ENCODE measurements at places on chromosomes 2 and 18.
A peak's percentile ranks its signal among the peaks of the same experiment; 100 is the strongest.

DNA sequence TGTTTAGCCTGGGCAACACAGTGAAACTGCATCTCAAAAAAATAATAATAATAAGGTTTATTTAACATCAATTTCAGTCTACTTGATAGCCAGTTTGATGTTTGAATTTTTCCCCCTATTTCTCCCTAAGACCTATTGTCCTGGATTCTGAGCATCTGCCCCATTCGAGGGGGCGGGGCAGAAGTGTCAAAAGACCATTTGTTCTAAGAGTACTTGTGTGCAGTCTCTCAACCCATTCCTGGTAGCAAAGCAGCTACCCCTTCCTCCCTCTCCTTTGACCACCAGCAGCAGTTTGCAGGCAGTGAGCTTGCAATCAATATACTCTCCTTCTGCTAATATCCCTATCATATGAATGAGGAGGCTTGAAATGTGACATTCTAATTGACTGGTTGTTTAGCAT is 71.9 kb downstream of the VWC2L start:
- DNase-seq = no peak

DNA sequence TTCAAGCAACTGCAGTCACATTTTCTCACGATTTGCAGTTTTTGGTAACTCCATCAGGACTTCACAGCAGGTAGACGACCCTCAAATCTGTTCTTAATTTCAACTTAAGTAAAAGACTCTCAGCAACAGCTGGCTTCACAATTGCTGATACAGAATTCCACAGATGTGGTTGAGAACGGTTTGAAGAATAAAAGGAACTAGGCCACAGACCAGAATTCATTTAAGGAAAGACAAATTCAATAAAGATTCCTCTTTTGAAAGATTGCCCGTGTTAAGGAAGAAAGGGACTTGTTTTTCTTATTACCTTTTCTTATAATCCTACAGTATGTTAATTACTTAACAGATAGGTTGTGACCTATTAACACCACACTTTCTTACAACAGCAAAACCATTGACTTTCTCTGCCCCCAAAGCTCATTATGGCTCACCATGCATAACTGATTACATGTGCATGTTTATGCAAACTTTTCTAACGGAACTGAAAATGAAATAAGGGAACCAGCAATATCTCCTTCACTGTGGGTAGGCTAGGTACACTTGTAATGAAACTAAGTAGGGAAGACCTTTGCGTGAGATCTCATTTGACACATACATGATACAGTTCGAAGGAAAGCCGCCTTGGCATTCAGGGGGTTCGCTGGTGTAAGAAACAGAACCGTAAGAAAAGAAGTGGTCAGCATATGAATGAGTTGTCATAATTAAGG is 4.7 kb upstream of the ZNF516 start:
- peak; percentile 88 for DNase-seq

DNA sequence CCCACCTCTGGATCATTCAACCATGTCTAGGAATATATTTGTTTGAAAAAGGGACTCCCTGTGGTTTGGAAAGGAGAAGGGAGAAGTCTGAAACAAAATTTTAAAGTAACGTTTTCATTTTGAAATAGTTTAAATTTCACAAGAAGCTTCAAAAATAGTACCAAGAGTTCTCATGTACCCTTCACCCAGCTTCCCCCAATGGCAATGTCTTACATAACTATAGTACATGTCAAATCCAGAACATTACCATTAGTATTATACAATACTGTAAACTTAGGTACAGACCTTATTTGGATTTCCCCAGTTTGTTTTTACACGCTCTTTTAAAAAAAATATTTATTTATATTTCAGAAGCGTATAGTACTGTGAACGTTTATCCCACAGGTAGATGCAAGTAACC is 4.0 kb upstream of the LYG2 start:
- no peak for DNase-seq

DNA sequence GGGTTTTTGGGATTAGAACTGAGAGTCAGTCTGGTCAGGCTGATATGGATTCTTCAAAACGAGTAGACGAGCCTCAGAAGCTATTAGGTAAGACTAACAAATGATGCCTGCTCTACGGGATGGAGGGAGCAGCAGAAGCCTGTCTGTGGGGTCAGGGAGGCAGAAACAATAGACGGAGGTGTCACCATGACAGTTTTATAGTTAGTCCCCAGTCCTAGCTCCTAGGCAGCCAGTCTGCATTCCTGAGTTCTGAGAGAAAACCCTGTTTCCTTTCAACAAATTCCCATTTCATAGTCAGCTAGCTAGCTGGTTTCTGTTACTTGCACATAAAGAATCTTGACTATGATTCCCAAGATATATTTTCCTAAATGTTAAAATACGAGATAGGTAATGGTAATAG is 542.1 kb downstream of the PID1 start:
- no peak for DNase-seq

DNA sequence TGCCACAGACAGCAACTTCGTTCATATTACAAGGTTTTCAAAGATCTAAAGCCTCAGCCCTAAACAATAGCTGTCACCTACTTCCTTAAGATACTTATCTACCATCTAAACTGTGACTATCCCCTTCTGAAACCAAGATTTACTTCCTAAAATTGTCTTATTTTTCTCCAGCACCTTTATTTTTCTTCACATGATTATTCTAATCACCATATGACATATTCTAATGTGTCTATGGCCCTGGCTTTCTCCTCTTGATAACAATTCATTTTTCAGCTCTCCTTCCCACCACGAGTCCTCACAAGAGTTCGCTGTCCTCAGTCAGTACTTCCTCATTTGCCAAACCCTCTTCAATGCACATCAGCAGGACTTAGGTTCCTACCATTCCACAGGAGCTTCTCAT is 53.9 kb downstream of the RTTN start:
- peak; percentile 77 for DNase-seq

Data from NB4 (cell line).